ENCODE measurements at places on chromosomes 6 and 20.

- no peak for DNase-seq
These were observed 44.9 kb downstream of the SNAI1 start for GRCh38 chr20:50027611-50028105.

GRCh38 chr6:45830441-45831139 lies 185.1 kb downstream of the CLIC5 start:
- no peak for DNase-seq

GRCh38 chr20:4152696-4153235 lies 137.4 kb upstream of the RNF24 start:
- no peak for DNase-seq

DNA sequence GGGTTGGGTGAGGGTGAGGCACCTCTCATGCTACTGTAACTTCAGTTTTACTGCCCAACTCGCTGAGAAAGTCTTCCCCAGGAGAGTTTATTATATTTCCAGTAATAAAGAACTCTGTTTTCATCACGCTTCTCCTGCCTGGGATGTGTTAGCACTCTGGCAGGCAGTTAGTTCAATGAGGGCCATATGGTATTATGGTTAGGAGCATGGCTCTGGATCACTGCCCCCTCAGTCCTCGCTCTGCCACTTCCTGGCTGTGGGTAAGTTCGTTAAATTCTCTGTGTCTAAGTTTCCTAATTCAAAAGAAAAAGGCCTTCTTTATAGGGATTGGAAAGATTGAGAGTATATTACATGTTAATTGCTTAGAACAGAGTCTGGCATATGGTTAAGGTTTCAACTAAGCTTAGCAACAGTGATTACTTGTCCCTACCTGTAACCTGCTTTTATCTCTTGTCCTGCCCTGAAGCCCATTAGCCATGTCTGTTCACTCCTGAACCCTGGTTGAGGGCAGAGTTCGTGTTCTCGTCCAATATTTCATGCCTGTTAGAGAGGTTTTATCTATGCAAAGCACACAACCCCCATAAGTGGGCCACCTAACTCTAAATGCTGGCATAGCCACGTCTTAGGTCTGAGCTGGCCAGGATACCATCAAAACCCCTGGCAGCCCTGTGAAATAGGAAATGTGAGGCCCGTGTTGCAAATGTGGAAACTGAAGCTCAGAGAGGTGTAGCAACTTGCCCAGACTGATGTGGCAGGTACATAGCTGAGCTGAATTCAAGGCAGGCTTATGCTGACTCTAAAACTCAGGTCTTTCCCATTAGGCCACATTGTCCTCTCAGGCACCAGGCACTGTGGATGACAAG lies 342.5 kb upstream of the JARID2 start:
- no peak for DNase-seq

- DNase-seq: no peak
These were observed 15.0 kb upstream of the ABHD16B start for GRCh38 chr20:63846128-63846771.

DNA sequence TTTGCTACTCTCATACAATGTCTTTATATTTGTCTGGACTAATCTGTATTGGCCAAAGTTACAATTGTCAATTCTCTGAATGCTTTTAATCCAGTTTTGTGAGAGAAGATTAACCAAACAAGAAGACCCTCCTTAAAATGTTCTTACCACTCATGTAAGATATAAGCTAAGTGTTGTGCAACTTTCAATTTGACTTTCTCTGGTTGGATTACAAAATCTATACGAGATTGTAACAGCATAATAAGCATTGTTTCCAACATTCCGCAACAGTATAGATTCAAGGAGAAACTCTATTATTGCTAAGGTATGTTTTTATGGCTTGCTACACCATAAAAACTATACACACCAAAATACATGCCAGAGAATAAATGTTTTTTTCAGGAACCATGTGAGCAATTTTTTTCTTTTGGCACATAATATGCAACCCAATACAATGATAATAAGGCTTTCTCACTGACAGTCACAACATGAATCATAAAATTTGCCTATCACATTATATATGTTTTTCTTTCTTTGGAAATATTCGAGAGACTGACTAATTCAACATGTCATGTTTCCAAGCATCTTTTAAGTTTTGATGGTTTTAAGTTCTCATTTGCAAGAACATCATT lies 12.2 kb upstream of the TRPC4AP start:
- DNase-seq: no peak

DNA sequence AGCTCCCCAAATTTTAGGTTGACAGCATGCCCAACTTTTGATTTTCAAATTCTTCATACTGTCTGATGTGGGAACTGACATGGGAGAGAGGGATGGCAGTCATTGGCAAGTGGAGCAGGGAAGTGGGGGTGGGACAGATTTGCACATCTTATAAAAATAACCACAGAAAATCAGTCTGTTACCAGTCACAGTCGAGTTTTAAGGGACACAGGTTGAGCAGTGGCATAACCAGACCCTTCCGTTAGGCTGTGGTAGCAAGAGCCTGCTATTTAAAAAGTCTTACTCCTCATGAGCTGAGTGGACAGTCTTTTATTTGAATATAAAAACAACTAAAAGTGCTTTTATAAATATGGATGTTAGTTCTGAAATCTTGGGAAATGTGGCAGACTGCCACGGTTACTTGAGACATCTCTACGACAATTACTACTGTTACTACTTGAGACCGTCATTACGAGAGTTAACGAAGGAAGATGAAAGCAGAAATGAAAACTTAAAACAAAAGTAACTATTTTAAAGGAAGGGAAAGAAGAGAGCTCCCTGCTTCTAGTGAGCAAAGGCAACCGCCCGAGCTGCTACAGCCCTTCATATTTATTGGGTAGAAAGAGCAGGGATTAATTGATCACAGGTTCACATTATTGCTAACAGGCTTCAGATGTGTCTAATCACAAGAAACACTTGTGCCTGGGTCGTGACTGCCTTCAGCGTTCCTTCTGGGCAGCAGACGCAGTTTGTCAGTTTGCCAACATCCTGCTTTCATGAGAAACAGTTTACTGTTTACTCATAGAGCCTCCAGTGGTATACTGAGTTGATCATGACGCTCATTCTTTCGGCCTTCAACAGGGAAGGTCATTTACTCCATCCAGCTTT lies 71.3 kb downstream of the EFHC1 start:
- DNase-seq: no peak

- DNase-seq: no peak
These were observed 19.6 kb downstream of the BHLHE23 start for GRCh38 chr20:62987114-62987513.

GRCh38 chr6:25217302-25217701 lies 61.9 kb upstream of the CARMIL1 start:
- DNase-seq: no peak

- DNase-seq: no peak
These were observed 56.6 kb upstream of the RREB1 start for GRCh38 chr6:7050872-7051779.

DNA sequence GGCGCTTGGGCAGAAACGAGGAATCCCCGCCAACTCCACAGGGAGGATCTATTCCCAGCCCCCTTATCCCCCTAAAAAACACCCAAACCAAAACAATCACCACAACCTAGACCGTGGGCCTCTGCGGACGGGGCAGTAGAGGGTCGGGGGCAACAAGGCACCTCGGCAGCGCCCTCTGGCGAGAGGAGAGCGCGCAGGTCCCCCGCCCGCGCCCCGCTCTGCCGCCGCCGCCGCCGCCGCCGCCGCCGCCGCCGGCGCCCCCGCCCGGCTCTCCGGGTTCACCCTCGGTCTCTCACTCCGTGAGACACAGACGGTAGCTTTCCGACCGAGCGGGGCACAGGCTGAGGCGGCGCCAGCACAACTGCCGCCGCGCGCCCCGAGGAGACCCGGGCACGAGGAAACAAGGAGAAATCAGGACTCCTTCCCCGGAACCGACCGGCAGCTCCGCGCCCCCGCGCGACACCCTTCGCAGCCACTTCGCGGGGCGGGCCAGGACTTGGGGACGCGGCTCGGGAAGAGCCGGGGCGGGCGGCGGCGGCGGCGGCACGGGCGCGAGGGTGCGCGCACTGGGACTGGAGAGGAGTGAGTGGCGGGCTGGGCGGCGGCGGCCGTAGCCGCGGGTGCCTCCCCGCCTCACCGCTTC lies at the start of gene SLC35F1:
SLC35F1 (plus strand) TSS at position 307 of the 643 bp plus-strand sequence.
- no peak for DNase-seq

- DNase-seq: no peak
These were observed 46.8 kb downstream of the CYP24A1 start for GRCh38 chr20:54126806-54127655.

DNA sequence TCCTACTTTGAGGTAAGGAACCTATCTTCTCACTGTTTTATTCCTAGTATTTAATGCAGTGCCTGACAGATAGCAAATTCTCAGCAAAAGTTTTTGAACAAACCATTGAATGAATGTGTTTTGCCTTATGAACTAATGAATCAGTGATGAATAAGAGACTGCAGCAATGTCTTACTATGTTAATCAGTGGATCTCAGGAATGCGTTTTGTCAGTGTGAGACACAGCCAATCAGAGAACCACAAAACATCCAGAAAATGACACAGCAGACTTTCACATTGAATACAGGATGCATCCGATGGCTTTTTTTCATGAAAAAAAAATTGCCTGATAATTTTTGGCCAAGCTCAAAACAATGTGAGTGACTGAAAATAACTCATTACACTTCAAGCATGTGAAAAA lies 270.5 kb downstream of the BMP2 start:
- DNase-seq: no peak

DNA sequence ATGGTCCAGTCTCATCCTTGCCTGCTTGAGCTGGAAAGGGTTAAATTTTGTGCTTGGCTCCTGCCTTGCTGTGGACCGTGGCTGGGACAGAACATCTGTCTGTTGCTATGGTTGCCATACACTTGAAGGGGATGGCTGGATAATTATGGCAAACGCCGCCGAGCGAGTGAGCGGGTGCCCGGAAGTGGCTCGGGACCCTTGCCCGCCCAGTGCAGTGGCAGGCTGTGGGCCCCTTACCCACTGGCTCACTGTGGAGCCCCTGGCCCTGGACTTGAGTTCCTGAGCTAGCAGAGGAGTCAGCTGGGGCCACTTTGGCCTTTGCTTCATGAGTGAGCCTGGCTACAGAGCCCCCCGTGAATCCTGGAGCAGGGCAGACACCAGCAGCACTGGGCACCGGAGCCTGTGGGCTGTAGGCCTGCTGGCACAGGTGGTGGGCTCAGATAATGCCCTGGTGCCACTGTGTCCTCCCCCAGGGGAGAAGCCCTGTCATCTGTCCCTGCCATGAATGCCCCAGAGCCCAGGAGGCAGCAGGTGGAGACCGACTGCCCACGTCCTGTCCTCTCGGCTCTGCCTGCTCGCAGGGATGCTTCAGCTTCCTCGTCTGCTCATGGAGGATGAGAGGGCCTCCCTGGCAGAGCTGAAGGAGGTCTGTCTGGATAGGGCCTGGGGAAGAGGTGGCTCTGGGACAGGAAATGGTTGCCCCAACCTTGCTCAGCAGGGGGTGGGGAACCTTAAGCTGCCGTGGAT lies 25.5 kb upstream of the NOL4L start:
- DNase-seq: no peak

GRCh38 chr6:30683980-30684338 lies 2.5 kb downstream of the PPP1R18 start:
- no peak for DNase-seq

- no peak for DNase-seq
These were observed 4.1 kb downstream of the CST7 start for GRCh38 chr20:24953209-24953575.

GRCh38 chr20:20427227-20427864 lies 59.4 kb downstream of the INSM1 start:
- DNase-seq: no peak

DNA sequence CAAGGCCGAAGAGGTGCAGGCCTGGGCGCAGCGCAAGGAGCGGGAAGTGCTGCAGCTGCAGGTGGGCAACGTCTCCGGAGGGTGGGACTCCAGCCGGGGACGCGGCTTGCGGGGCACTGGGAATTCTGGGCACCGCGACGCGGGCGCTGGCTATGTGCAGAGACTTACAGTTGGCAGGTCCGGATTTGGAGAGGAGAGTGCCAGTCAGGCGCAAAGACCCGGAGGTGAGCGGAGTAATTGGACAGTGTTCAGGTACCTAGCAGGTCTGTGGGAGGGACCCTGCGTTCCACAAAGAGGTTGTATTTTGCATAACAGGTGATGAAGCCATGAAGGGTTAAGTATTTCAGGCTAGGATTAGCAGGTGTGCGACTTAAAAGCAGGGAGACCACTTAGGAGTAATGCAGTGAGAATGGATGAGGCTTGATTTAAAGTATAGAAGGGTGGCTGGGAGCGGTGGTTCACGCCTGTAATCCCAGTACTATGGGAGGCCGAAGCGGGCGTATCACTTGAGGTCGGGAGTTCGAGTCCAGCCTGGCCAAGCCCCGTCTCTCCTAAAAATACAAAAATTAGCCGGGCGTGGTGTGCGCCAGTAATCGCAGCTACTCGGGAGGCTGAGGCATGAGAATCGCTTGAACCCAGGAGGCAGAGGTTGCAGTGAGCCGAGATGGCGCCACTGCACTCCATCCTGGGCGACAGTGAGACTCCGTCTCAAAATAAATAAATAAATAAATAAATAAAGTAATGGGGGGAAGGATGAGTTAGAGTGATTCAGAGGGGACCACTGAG lies 1.0 kb downstream of the MRPS26 start:
- DNase-seq: no peak

DNA sequence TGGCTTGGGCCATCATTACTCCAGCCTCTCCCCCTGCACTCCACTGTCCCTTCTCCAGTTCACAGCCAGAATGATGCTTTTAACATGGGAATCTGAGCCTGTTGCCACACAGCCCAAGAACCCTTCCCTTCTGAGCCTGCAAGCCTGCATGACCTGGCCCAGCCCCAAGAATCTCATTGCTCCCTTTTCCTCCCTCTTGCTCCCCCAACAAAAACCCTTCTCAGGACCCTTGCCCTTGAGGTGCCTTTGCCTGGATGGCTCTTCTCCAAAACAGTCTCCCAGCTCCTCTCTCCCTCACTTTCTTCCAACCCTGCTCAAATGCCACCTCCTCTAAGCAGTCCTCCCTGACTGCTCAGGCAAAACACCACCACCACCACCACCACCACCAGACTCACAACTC lies 157.2 kb downstream of the ANKRD60 start:
- DNase-seq: no peak

GRCh38 chr6:63099772-63100459 lies 111.4 kb upstream of the FKBP1C start:
- DNase-seq: no peak

DNA sequence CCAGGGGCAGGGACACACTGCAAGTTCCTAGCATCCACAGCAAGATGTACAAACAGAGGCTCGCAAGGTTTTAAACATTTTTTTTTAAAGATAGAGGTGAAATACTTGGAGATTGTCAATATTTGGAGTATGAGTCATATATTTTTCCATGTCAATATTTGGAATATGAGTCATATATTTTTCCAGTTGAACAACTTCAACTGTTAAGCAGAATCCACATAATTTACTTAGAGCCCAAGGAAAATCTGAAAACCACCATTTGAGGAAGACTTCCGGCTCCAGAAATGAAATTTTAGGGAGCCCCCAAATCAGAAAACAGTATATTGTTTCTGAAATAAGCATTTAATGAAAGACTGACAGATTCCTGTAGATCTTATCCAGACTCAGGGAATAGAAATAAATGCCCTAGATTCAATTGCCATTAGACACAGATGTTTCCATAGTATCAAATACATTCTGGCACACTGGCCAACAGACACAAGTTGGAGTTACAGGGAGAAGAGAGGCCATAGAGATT lies 51.6 kb upstream of the FAM184A start:
- DNase-seq: no peak

GRCh38 chr20:55174172-55174571 lies 698.8 kb downstream of the DOK5 start:
- no peak for DNase-seq
